ENCODE measurements at places on chromosomes 3 and 15.

DNA sequence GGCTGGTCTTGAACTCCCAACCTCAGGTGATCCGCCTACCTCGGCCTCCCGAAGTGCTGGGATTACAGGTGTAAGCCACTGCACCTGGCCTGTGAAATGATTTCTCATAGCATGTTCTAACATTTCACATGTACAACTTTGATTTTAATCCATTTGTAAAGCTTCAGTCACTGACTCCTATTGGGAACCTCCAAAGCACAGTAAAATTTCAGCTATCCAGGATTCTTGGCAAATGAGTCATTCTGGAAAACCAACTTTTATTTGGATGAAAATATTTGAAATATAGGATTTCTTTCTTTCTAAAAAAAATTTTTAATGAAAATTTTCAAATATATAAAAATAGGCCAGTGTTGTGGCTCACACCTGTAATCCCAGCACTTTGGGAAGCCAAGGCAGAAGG, 2.7 kb upstream of the LMAN1L start:
- DNase-seq = no peak

DNA sequence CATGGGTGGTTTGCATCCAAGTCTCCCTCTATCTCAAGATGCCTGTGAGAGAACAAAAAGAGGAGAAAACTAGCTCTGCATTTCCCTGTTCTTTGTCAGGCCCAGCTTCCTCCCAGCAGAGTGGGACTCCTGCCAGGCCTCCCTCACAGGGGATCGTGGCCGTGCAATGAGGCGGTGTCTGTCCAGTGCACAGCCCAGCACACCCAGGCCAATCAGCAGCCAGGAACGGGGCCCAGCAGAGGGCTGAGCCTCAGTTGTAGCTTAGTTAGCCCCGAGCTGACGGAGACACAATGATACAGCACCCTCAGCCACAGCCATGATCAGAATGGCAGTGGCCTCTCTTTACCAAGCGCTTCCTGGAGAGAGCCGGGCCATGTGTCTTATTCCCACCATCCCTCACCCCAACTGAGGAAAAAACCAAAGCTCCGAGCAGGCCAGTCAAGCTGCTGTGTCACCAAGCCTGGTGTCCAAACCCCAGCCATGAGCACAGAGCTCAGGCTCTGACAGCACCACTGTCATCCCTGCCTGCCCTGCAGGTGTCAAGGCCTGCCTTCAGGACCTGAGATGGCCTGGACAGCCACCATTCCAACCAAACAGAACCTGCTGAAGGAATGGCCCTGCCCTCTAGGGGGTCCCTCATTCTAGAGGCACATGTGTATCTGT, 71.1 kb downstream of the DNAJB8 start:
- no peak for DNase-seq

- DNase-seq = no peak
These were observed 4.8 kb downstream of the GPR171 start for GRCh38 chr3:151197981-151198767.

DNA sequence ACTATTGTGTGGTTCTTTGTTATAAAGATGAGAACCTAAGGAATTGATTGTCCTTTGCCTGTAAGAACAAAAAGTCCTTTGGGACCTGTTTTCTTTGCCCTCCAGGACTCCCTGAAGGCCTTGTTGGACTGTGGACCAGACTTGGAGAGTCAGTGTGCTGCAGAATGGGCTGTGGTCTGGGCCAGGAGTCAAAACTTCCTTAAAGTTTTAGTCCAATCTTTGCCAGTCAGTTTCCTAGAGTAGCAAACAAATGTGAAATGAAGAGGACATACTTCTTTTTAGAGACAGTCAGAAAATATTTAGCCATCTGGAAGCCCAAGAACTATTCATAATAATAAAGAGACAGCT, 45.4 kb downstream of the PDE8A start:
- DNase-seq = no peak
